ENCODE measurements at places on chromosomes 2 and 18.

GRCh38 chr18:76452357-76452756, 42.7 kb downstream of the ZNF516 start:
- DNase-seq = peak; percentile 52

GRCh38 chr18:35624146-35624545, 42.6 kb downstream of the GALNT1 start:
- no peak for DNase-seq

DNA sequence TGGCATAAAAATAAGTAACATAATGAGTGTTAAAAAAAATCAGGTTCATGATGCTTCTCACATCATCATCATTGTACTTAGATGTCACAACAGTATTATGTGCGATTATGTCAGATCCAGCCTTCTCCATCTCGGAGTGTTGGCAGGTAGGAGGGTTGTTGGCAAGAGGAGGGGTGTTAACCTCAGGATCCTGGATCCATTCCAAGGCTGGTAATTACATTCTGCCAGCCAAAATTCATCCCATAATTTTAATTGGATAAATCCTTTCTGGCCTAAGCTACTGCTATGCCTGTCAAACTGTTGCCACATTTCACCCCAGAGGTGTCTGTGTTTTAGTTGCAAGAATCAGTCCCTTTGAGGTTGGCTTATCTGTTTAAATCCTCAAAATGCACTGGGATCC, 891 bp upstream of the FTCDNL1 start:
- DNase-seq = no peak

- DNase-seq = no peak
These were observed 24.7 kb upstream of the MBP start for GRCh38 chr18:77157312-77157711.

- DNase-seq = no peak
These were observed 187.9 kb upstream of the LHCGR start for GRCh38 chr2:48943436-48943835.

DNA sequence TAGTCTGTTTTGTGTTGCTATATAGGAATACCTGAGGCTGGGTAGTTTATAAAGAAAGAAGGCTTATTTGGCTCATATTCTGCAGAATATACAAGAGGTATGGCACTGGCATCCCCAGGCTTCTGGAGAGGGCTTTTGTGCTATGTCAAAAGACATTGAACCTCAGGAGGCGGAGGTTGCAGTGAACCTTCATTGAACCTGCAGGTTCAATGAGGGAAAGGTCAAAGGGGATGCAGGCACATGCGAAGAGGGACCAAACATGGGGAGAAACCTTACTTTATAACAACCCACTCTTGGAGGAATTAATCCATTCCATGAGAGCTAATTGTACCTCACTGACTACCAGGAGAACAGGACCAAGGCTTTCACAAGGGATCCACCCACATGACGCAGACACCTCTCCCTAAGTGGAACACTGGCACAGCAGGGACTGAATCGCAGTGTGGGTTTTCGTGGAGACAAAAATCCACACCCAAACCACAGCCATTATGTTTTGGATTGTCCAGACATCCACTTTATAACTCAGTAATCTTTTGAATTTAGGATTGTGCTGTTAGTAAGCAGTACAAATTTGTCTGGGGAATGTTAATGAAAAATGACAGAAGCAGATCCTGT, 4.1 kb upstream of the SERPINB8 start:
- no peak for DNase-seq

- no peak for DNase-seq
These were observed 170.0 kb downstream of the TXNL1 start for GRCh38 chr18:56468396-56468795.

DNA sequence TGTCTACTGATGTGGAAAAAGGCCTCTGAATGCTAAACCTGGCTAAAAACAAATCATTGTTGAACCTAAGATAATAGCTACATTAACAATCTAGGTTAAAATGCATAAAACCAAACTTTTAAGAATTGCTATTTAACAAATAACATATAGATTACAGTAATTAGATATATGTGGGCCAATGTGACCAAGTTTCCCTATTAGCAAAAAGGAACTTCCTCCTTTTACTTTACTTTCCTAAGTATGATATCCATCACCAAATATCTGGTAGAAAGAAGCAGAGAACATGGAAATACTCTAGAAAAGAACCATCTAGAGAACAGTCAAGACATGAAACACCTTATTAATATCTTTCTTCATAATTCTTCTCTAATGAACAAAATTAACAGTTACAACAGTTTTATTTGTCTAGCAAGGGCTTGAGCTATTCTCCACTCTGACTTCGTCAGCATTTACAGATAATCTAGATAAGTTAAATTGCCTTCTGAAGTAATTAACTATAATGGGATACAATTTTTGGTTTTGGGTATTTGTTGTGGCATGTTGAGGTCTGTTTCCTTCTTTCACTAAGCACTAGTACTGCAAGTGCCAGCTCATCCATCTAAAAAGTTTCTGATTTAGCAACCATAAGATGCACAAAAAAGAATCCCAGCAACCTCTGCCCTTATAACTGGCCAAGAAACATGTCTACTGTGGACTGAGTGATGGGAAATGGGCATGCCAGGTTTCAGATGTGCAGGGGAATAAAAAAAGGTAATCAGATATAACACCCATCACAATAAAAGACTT, 53.3 kb downstream of the MEMO1 start:
- DNase-seq = no peak

DNA sequence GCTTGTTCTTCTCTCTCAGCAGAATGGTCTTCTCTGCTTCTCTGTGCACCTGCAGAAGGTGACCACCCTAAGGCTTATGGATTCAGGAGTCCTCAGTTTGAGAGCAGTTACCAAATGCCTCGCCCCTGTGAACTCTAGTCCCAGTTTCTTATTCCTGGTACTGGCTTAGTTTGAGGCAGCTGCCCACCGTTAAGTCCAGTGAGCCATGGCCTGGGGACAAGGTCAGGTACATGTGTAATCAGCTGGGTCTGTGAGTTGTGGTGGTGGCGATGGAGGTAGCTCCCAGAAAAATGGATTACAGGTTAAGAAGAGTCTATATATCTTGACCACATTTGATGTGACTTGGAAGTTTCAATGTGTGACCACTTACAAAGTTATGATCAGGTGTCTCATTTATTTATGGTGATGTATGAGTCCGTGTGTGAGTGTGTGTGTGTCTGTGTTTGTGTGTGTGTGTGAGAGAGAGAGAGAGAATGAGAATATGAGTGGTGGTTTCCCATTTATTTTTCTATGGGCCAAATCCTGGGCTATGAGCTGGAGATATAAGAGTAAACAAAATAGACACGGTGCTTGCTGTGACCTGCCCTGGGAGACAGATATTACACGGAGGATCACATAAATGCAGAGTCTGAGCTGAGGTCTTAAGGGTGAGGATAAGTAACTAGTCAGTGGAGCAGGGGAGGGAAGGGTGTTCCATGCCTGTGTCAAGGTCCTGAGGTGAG, 13.0 kb upstream of the IL1RN start:
- peak; percentile 18 for DNase-seq

DNA sequence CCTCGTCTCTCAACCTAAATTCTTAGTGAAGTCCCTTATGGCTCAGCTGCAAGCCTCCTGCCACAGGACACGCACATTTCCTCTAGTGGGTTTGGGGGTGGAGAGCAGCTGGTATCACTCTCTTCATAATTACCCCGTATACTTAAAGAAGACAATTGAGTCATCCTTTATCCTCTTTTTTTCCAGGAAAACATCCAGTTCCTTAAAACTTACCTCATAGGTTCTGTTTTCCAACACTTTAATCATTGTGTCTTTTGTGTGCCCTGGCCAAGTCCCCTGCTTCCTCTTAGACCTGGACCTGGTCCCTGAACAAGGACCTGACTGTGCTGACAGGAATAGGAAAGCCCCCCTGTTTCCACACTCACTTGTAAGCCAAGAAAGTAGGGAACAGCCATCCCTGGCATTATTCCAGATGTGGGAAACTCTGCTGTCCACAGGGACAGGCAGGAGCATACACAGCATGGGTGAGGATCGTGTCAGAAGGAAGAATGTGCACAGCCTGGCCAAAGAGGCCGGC, 42.3 kb upstream of the MYO1B start:
- DNase-seq = no peak

DNA sequence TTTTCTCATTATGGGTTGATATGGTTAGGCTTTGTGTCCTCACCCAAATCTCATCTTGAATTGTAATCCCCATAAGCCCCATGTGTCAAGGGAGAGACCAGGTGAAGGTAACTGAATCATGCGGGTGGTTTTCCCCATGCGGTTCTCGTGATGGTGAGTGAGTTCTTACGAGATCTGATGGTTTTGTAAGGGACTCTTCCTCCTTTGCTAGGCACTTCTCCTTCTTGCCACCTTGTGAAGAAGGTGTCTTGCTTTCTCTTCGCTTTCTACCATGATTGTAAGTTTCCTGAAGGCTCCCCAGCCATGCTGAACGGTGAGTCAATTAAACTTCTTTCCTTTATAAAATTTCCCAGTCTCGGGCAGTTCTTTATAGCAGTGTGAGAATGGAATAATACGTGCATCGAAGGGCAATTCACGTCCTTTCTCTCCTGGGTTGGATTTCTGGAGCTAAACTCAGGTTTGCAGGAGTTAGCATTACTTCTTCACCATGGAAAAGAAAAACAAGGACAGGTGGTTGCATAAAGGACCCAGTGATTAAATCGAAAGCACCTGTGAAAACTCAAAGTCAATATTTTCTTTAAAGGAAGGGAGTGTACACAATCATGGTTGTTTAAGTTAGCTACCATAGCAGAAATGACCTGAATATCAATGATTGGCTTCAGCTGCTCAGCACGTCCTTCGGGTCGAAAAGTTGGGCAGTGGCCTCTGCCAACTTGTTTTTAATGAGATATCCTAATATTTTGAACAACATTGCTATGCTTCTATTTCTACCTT, 54.1 kb downstream of the CDC42EP3 start:
- no peak for DNase-seq

- no peak for DNase-seq
These were observed 51.2 kb upstream of the HAAO start for GRCh38 chr2:42843611-42844010.

- no peak for DNase-seq
These were observed 2.8 kb downstream of the CEP76 start for GRCh38 chr18:12699747-12700146.

- peak; percentile 40 for DNase-seq
These were observed 57.1 kb upstream of the OTOS start for GRCh38 chr2:240197462-240198139.

- peak; percentile 95 for DNase-seq
These were observed 26.2 kb downstream of the UNC50 start for GRCh38 chr2:98634406-98635092.

DNA sequence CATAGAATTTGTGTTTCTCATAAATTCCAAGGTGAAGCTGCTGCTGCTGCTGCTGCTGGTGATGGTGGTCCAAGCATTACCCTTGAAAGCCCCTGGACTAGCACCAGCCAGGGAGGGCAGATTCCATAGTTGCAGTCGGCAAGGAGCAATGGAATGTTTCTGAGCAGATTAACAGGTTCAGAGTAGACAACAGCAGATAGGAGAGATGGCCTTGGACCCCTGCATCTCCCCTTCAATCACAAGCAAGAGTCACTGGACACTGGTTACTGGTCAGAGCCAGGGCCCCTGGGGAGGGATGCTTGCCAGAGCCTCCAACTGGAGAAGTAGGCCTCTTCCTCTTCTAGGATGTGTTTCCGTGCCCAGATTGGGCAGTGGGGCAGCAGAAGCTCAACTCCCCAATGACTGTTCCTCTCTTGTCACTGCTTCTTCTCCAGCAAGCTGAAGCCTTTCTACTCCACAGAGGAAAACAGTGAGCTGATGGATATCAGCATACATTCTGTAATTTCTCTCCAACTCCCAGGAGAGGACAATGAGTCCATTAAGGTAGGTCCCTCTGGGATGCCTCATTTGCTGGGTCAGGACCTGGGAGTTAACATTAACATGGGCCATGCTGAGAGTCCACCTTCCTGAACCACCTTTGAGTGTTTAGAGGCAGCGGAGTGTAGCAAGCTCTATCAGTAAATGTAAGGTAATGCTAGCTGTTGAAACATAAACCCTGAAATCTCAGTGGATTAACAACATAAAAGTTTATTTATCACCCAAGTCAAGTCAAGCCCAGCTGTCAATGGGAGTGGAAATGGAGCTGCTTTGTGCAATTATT, 35.3 kb downstream of the MROH2A start:
- peak; percentile 30 for DNase-seq

DNA sequence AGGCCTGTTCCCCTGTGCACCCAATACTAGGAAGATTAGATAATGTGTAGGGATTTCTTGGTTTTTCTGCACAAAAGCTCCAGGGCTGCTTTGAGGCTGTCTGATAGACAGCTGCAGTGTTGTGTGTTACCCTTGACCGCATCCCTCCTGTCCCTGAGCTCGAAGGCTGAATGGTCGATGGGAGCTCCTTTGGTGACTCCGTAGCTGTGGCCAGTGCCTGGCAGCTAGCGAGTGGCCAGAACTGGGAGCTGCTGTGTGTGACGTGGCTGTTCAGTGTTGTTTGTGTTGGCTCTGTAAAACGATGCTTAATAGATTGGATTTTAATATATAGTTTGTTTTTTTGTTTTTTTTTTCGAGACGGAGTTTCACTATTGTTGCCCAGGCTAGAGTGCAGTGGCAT, 170.0 kb downstream of the AGAP1 start:
- DNase-seq = no peak

DNA sequence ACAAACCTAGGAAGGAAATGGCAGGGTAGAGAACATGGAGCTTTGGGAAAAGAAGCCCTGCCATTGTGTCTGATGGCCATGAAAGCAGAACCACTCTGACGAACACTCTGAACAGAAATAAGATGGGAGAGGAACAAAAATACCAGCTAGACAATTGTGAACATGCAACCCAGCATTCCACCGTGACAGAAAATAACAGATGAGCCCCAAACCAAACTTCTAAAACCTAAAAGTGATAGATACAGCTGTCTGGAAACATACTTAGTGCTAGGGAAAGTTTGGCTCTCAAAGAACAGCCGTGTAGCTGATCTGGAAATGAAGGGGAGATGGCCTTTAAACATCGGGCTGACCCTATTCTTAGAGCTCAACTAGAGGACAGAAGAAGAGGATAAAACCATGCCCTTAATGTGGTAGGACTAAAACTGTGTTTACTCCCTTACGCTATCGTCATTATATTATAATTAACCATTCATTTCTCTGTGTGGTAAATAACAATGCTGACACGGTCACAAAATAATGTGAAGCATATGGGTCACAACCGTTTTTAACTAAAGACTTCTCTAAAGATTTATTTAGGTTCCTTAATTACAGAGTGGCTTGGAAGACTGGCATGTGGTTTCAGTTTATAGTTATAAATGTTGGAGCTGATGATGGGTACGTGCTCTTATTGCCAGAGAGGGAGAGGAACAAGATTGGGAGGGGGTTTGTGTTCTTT, 80.6 kb downstream of the MYO1B start:
- no peak for DNase-seq

GRCh38 chr2:220935789-220936321, 636.2 kb downstream of the EPHA4 start:
- no peak for DNase-seq

DNA sequence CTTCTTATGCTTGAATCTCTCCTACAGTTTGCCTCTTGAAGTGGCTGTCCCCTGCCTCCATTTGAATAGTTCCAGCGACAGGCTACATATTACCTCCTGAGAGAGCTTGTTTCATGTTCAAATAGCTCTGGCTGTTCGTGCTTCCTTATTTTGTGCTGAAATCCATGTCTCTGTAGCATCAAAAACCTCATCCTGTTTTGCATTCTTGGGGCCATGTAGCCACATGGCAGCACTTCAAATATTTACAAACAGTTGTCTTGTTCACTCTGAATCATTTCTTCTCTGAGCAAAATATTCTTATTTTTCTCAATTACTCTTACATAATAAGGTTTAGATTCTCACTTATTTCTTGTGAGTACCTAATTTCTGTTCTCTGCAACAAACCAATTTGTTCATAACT, 1243.1 kb upstream of the NXPH2 start:
- DNase-seq = no peak
